ENCODE measurements at places on chromosomes 16 and 17. TPM values are rescaled to one million over a fixed set of nuclear protein-coding genes. Genes with fewer than 3 reads are reported as not detected.

CD300H gene
- not detected for total RNA-seq

SLFN14 gene
- total RNA-seq, result 0.11 TPM

DNA sequence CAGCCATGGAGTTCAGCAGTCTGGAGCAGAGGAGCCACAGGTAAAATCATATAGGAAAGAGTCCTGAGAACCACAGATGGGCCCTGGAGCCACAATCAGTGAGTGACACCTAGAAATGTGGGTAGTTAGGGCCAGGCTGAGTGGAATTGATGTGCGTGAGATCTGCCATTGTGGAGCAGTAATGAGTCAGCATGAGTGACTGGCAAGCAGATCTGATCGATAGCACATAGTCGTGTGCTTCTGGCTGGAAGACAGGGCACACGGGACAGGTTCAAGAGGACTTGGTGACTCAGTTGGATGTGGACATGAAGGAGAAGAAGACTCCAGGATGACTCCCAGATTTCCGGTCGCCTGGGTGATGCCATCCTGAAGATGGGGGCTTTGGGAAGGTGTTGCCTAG, 12.3 kb downstream of the ADORA2B start:
- peak; percentile 57 for DNase-seq
- H3K36me3 ChIP-seq, result no peaks in the 10 kb centered on the region
- H3K27ac ChIP-seq, result no peak overlapping the region

CSH1 gene
- total RNA-seq, result not detected

GRCh38 chr17:35930211-35931065, at the start of gene RDM1:
Gene RDM1, minus strand, starts transcription at chr17:35930773. Its CDS starts 46 bp downstream, at chr17:35930727.
- H3K36me3 ChIP-seq, result peaks cover 3% of the 10 kb centered on the region
- H3K27ac ChIP-seq, result peak within 1 kb of the TSS; percentile 80
- peaks cover 21% of the 10 kb centered on the region for H3K4me1 ChIP-seq
- H3K4me3 ChIP-seq, result peak within 1 kb of the TSS; percentile 81
- peak; percentile 94 for DNase-seq

- peaks cover 3% of the 10 kb centered on the region for H3K27me3 ChIP-seq
- H3K36me3 ChIP-seq, result peaks cover 2% of the 10 kb centered on the region
- no peak overlapping the region for H3K27ac ChIP-seq
Observed at GRCh38 chr16:30004424-30004776, 6.4 kb downstream of the DOC2A start.

GRCh38 chr16:56470232-56470631, 18.9 kb downstream of the OGFOD1 start:
- no peaks in the 10 kb centered on the region for H3K27me3 ChIP-seq
- no peak overlapping the region for H3K4me3 ChIP-seq
- H3K36me3 ChIP-seq, result peaks cover 56% of the 10 kb centered on the region

GRCh38 chr17:56597495-56597990, 4.0 kb downstream of the NOG start:
- no peaks in the 10 kb centered on the region for H3K36me3 ChIP-seq
- peaks cover 12% of the 10 kb centered on the region for H3K27me3 ChIP-seq
- DNase-seq, result peak; percentile 51
- H3K27ac ChIP-seq, result peak overlapping the region; percentile 86
- H3K4me1 ChIP-seq, result peaks cover 53% of the 10 kb centered on the region
- H3K4me3 ChIP-seq, result peak overlapping the region; percentile 82

GRCh38 chr17:61259360-61259759, 140.3 kb upstream of the TBX2 start:
- no peaks in the 10 kb centered on the region for H3K27me3 ChIP-seq
- no peaks in the 10 kb centered on the region for H3K36me3 ChIP-seq
- no peak overlapping the region for H3K4me3 ChIP-seq
- H3K4me1 ChIP-seq, result peaks cover 2% of the 10 kb centered on the region
- no peak overlapping the region for H3K27ac ChIP-seq

RNF157 gene
- total RNA-seq, result 37.2 TPM

TBC1D3I gene
- total RNA-seq, result 0.38 TPM

DNA sequence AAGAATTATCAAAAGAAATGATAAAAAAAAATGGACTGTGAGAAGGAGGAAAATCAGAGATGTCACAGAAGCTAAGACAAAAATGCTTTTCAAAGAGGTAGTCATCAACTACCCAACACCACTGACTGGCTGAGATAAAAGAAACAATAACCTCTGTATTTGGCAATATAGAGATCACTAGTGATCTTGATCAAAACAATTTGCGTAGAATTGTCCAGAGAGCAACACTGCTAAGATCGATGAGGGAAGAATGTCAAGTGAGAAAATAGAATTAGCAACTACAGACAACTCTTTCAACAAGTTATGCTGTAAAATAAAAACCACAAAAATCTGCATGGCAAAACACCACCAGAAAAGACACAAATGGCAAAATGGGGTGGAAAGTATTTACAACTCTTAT, 66.0 kb downstream of the BRIP1 start:
- no peak overlapping the region for H3K4me3 ChIP-seq
- no peaks in the 10 kb centered on the region for H3K27me3 ChIP-seq
- no peak overlapping the region for H3K27ac ChIP-seq

ABCC11 gene
- 0.16 TPM for total RNA-seq

All from activated CD8-positive, alpha-beta T cell treated with anti-CD3 and anti-CD28 coated beads for 36 hours (primary cell).